Neural progenitor cell (in vitro differentiated cells): ENCODE measurements at places on chromosomes 6 and 20. TPM values are rescaled to one million over a fixed set of nuclear protein-coding genes. Genes with fewer than 3 reads are reported as not detected.

The IL17A gene
- not detected in 2 replicates for total RNA-seq

The DEFB124 gene
- not detected in 2 replicates for total RNA-seq

The LRRC1 gene
- total RNA-seq = 12.2 and 14.0 TPM in 2 replicates

The TREML4 gene
- total RNA-seq = not detected in 2 replicates

The NKAIN4 gene
- 9.7 and 28.4 TPM in 2 replicates for total RNA-seq

The TFAP2C gene
- 0.60 and 1.1 TPM in 2 replicates for total RNA-seq

The HMGCLL1 gene
- total RNA-seq = 5.0 and 6.5 TPM in 2 replicates

The SPATA25 gene
- total RNA-seq = 0.43 and 0.54 TPM in 2 replicates

The NKAPL gene
- not detected in 2 replicates for total RNA-seq

DNA sequence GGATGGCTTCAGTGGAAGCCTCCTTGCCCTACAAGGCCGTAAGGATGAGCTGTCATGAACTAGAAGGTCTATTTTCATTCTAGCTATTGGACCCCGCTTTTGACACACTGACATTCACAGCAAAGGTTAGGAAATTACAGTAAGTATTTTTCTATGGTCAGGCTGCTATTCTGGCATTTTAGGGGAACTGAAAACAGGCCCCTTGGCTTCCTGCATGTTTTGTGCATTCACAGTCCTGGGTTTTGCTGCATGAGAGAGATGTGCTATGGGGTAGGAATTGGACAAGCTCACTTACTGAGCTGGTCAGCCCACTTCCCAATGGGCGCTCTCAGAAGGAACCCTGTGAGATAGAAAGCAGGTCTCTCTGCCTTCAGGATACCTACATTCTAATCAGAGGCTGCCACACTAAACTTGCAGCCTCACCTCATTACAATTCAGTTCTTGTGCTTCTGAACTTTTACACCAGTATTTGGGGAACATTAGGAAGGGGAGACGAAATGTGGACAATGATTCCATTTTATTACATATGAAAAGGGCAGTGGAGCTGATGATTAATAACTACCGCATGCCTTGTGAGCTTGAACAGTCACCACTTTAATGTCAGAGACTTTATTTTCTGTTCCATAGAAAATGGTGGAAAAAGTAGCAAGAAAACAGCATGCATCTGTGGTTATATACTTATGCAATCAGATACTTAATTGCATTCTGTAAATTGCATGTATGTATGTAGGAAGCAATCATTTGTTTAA lies 86.6 kb upstream of the TAB2 start:
- H3K4me3 ChIP-seq = no peak overlapping the region
- peaks cover 32% of the 10 kb centered on the region for H3K4me1 ChIP-seq
- no peaks in the 10 kb centered on the region for H3K36me3 ChIP-seq
- no peak for DNase-seq

DNA sequence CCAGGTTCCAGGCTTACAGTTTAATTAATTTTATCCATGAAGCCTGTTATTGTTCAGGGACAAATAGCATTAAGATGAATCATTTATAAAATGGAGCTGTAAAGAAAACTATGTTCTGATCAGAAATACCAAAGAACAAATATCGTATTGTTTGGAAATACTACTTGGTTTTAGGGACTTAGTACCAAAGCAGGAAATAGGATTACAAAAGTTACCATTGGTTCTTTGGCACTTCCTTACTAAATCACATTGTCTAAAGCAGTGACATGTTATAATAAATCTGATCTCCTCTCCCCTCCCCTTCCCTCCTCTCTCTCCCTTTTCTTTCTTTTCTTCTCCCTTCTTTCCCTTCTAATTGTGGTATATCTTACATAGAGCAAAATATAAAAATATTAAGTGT lies 29.6 kb downstream of the CRYBG1 start:
- no peak overlapping the region for H3K4me3 ChIP-seq
- no peak for DNase-seq
- H3K27ac ChIP-seq = no peak overlapping the region
- no peaks in the 10 kb centered on the region for H3K36me3 ChIP-seq
- H3K27me3 ChIP-seq = no peaks in the 10 kb centered on the region

DNA sequence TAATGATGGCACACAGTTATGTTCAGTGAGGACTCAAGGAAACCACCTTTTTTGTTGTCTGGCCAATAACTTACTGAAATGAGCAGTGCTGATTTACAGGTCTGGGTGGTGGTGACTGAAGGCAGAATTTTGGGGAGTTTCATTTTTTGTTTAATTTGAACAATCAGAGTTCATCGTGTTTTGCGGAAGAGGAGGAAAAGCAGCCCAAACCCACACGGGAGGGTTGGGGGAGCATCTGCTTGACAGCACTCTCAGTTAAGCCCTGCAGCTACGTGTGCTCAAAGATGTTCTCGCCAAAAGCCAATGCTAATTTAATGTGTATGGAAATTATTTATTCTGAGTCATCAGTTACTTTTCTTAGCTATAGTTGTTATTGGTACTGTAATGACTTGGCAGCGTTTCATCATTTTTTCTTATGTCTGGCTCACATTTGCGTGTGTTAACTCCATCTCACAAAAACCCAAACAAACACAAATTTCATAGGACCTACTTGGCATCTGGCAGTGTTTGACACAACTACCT lies 89.2 kb downstream of the UST start:
- DNase-seq = no peak
- no peak overlapping the region for H3K27ac ChIP-seq
- no peak overlapping the region for H3K4me3 ChIP-seq
- peaks cover 5% of the 10 kb centered on the region for H3K4me1 ChIP-seq
- no peaks in the 10 kb centered on the region for H3K27me3 ChIP-seq
- H3K36me3 ChIP-seq = no peaks in the 10 kb centered on the region

- no peaks in the 10 kb centered on the region for H3K4me1 ChIP-seq
- DNase-seq = no peak
- no peak overlapping the region for H3K4me3 ChIP-seq
- no peaks in the 10 kb centered on the region for H3K36me3 ChIP-seq
- H3K27ac ChIP-seq = no peak overlapping the region
Measured at GRCh38 chr20:45853484-45853883, 3.7 kb downstream of the ACOT8 start.

- H3K36me3 ChIP-seq = no peaks in the 10 kb centered on the region
- H3K4me1 ChIP-seq = peaks cover 77% of the 10 kb centered on the region
- H3K27me3 ChIP-seq = no peaks in the 10 kb centered on the region
- H3K27ac ChIP-seq = peak overlapping the region; percentile 89
- H3K4me3 ChIP-seq = peak overlapping the region; percentile 93
Measured at GRCh38 chr6:56851541-56852259, 103.2 kb upstream of the BEND6 start.

DNA sequence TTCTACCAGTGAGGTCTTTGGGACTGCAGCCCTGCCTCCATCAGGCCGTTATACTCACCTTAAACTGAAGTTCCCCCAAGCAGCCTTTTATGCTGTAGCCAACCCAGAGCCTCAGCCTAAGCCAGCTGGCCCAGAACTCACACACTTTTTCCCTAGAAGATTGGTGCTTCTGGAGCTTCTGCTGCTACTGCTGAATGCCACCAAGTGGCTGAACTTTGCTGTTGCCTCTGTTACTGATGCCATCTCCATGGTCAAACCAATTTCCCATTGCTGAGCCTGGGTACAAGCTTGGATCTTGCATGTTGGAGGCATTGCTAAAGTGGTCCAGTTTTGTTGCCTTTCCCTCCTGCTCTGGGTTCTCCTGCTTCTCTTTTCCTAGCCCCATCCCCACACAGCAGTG lies 15.0 kb upstream of the TBX18 start:
- H3K27ac ChIP-seq = no peak overlapping the region
- peaks cover 99% of the 10 kb centered on the region for H3K27me3 ChIP-seq

GRCh38 chr20:56574531-56575142 lies 41.6 kb downstream of the FAM209B start:
- H3K27me3 ChIP-seq = no peaks in the 10 kb centered on the region
- no peak overlapping the region for H3K4me3 ChIP-seq
- H3K36me3 ChIP-seq = no peaks in the 10 kb centered on the region
